ENCODE measurements at places on chromosomes 5 and 9.

GRCh38 chr5:33793276-33793675, 98.5 kb downstream of the ADAMTS12 start:
- no peak for DNase-seq

DNA sequence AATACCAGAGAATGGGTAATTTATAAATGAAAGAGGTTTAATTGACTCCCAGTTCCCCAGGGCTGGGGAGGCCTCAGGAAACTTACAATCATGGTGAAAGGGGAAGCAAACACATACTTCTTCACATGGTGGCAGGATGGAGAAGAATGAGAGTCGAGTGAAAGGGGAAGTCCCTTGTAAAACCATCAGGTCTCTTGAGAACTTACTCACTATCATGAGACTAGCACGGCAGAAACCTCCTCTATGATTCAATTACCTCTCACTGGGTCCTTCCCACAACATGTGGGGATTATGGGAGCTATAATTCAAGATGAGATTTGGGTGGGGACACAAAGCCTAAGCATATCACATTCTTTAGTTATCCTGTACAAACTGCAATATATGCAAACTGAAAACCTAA, 609.4 kb downstream of the MTRR start:
- no peak for DNase-seq

- DNase-seq = no peak
Observed at GRCh38 chr5:130141659-130142320, 237.5 kb downstream of the CHSY3 start.

GRCh38 chr5:41517909-41518308, 7.5 kb upstream of the PLCXD3 start:
- no peak for DNase-seq

- DNase-seq = no peak
Observed at GRCh38 chr9:21326526-21327139, 8.6 kb downstream of the KLHL9 start.

DNA sequence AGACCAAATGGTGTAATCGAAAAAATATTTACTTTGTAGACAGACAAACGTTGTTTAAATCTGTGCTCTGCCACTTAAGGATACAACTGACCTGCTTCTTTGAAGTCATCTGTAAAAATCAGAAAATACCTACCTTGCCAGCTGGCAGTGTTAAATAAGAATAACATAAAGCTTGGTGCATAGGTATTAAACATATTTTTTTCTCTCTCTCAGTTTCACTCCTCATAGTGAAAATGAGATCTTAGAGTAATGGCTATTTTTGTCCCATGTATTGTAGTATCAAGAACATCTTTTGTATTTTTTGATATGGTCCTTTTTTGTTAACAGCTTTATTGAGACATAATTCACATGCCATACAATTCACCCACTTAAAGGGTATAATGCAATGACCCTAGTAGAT, 17.9 kb upstream of the RANBP17 start:
- no peak for DNase-seq
